ENCODE measurements at places on chromosomes 16 and 17.

- DNase-seq = no peak
Observed at GRCh38 chr17:55617441-55617840, 105.2 kb downstream of the TMEM100 start.

GRCh38 chr17:67165201-67165600 lies 79.8 kb downstream of the HELZ start:
- DNase-seq = no peak

DNA sequence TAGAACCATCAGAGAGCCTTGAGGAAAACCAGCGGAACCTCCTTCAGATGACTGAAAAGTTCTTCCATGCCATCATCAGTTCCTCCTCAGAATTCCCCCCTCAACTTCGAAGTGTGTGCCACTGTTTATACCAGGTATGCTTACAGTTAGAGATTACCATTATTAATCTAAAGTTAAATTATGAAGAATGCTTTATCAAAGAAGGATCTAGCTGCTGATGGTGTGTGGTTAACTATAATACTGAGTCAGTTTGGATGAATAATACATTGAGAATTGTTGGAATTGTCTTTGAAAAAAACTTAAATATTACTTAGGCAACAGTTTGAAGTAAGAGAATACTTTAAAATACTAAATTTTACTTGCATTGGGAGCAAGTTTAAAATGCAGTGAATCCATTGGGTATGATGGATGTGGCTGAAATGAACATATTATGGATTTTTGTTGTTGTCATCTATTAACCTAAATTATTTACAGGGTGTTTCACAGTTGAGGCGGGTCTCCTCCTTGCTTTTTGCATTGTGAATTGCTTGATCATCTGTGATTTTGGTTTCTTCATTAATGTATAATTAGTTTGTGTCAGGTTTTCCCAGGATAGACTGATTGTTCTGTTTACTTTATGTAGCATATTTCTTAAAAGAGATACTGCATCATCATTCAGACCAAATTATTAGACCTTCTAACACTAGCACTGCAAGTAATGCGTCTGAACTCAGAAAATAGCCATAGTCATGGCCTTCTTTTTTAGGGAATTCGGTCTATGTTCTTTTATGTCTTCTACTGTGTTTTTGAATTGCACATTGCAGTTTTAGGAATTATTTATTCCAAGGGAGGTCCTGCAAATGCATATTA lies 47.8 kb downstream of the OMG start:
- no peak for DNase-seq

GRCh38 chr17:66423056-66423955 lies 120.9 kb downstream of the PRKCA start:
- DNase-seq = no peak

- no peak for DNase-seq
Observed at GRCh38 chr16:55333684-55334083, 9.7 kb downstream of the IRX6 start.

DNA sequence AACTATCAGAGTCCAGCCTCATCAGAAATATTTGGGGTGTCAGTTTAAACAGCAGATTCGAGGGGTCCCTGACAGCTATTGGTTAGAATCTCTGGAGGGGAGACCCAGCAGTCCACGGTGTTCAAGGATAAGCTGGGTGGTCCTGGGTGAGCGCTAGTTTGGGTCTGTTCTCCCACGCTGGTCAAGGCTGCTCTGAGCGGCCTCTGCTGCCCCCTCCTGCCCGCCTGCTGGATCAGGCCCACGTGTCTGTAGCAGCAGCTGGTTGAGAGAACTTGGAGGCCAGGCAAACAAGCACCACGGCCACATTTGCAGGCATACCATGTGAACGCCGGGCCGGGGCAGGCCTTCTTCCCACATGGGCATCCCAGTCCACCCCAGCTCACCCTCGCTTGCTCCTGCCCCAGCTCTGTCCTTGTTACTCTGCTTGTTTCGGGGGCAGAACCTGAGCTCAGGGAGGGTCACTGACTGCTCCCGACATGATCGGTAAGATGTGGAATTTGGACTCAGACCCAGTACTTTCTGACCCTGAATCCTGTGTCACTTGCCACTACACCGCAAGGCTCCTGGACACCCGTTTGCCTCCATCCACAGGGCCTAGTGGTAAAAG lies 7.4 kb downstream of the FOXF1 start:
- no peak for DNase-seq

DNA sequence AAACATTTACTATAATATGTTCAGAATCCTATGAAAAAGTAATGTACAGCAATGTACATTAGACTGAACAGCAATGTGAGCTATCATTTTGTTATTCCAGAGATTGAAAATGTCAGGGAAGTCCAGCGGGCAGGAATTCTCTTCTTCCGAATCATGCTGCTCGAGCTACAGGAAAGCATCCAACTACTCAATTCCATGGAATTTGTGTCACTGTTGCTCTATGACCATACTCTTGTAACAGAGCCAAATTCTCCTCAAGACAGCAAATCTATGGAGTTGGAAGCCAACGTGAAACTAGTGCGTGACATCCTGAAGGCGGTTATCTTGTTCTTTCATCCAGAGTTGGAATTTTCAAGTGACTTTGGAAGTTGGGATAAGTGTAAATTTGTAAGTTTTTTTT lies 24.8 kb upstream of the NSRP1 start:
- no peak for DNase-seq

DNA sequence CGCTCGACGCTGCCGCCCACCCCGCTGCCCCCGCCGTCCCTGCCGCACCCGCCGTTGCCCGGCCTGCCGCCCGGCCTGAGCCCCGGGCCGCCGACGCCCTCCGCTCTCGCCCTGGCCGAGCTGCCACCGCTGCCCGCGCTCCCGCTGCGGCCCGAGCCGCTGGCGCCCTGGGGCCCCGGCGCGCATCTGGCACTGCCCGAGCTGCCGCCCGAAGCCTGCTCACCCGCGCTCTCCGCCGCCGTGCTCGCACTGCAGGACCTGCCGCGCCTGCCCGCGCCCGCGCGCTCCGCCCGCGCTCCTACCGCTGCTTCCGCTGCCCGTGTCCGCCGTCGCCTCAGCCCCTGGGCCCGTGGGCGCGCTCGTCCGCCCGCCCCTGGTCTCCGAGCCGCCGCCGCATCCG lies 8.4 kb upstream of the CLDN9 start:
- DNase-seq = no peak

- no peak for DNase-seq
Observed at GRCh38 chr16:23981429-23982399, 145.9 kb downstream of the PRKCB start.

DNA sequence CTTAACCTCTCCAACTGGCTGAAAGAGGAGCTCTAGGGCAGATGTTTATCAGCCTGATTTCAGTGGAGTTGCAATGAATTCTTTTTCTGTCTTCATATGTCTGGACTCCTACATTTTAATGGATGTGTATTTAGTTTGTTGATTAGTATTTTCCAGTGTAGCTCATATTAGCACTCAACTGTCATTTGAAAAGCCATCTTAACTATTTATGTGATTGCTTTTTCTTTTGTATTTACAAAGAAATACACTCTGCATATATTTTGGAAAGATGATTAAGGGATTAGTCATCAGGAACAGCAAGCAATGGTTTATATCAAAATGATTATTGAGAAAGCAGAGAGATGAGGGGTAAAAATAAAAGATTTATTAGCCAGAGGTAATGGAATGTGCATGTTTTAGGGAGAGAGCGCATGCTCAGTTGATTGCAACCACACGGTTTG lies 71.1 kb downstream of the WWOX start:
- no peak for DNase-seq

DNA sequence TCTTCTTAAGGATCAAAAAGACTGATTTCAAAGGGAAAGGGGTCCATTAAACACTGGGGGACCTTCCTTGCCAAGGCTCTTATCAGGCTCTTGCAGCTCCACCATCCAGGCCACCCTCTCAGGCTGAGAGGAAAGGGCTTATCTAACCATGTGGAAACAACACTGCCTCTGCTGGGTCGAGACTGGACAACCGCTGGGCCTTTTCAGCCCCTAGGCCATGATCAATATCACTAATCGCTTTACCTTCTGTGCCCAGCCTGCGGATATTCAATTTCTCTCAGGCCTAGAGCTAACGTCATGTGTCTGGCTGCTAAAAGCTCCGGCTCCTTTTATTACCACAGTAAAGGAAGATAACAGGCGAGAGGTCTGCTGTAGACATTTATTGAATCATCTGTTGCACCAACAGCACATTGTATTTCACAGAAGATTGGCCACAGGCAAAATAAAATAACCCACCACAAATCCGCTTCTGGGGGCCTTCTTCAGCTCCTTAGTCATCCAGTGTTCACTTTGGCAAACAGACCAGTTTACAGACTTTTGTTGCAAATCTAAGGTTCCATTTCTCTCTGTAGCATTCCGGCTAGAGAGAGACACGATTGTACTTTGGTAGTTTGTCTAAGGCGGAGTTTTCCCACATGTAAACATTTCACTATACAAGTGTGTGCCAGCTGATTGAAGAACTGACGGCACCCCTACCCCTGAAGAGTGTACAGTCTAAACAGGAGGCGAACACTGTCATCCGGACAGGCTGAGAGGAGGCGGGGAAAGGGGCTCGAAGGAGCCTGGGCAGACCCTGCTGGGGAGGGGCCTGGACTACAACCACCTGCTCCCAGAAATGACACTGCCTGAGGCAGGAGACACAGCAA lies 13.9 kb downstream of the CYB561 start:
- DNase-seq = no peak

- no peak for DNase-seq
Observed at GRCh38 chr16:89953671-89954406, 5.3 kb downstream of the DEF8 start.

- no peak for DNase-seq
Observed at GRCh38 chr17:38345743-38346142, 2.0 kb upstream of the GPR179 start.
